ENCODE measurements at places on chromosomes 5 and 9.

- DNase-seq, result no peak
Observed at GRCh38 chr5:153390569-153390968, 99.9 kb upstream of the GRIA1 start.

DNA sequence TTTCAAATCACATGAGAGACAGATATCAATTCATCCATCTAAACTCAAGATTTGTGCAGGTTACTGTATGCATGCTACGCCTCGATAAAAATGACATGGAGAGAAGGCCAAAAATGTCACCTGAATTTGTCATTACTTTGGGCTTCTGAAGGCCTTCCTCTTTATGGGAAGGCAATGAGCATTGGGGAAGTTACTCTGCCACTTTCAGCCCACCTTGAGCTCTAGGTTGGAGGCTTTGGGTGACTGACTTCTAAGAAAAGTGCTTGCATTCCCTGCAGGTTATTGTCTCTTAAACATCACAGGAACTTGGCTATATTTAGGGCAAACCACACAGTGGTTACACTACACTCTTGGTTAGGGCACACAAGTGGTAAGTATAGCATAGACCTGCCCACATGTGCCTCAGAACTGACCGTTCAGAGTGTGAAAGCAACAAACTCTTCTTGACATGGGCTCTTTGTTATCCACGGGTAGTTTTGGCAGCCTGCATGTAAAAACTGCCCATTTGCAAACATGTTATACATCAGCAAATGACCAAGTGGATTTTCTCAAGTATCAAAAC lies 169.5 kb downstream of the ZNF608 start:
- DNase-seq, result no peak

DNA sequence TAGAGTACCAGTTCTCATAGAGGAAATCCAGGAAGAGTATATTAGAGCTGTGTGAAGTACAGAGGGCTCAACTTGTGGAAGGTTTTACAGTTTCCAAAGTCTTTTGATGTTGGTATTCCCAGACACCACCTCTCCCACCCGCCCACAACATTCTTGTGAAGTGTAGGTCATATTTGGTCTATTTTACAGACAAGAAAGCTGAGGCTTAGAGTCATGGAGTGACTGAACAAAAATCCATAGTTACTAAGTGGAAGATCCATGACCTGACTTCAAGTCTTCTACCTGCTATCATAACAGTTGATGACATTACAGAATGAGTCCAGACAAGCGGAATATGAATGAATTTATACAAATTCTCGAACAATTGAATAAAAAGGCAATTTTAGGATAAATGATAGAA lies 187.1 kb upstream of the RPS23 start:
- no peak for DNase-seq

GRCh38 chr5:65817931-65818330 lies 95.9 kb downstream of the NLN start:
- no peak for DNase-seq

- no peak for DNase-seq
Observed at GRCh38 chr9:114279693-114280092, 43.2 kb upstream of the ORM1 start.

- no peak for DNase-seq
Observed at GRCh38 chr9:2957656-2958200, 113.8 kb upstream of the PUM3 start.

DNA sequence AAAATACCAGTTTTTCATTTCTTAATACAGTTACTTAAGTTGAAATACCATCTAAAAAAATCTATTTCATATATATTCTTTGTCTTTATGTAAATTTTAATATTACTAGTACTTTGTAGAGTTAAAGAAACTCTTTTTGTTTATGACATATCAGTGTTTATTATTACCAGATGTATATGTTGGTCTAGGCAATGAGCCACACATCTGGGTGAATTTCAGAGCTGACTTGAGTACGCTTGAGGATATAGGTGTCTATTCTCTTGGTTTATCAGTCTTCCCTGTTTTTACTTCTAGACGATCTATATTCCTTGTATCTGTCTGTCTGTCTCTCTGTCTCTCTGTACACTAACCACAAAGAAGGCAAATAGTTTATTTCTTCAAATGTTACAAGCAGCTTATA lies 2.9 kb downstream of the SMAD5 start:
- DNase-seq, result no peak

- no peak for DNase-seq
Observed at GRCh38 chr5:61177716-61178115, 15.4 kb upstream of the SMIM15 start.

- DNase-seq, result no peak
Observed at GRCh38 chr5:125249400-125249799, 503.0 kb upstream of the ZNF608 start.

GRCh38 chr5:150723845-150724244 lies 23.0 kb upstream of the RBM22 start:
- no peak for DNase-seq

GRCh38 chr5:78738693-78739300 lies 90.2 kb upstream of the LHFPL2 start:
- DNase-seq, result no peak

DNA sequence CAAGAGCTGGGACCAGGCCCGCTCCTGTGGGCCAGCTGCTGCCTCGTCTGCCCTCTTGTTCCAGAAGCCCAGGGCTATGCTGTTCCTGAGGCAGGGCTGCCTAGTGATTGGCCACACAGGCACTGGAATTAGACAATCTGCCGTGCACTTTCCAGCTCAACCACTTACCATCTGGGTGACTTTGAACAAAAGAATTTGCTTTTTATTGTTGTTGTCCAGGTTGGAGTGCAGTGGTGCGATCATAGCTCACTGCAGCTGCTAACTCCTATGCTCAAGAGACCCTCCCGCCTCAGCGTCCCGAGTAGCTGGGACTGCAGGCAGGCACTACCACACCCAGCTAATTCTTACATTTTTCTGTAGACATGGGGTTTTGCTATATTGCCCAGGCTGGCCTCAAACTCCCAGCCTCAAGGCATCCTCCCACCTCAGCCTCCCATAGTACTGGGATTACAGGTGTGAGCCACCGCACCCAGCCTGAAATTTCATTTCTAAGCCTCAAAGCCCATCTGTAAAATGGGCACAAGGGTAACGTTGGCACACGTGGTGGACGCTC lies 1.2 kb upstream of the NEK6 start:
- DNase-seq, result no peak

DNA sequence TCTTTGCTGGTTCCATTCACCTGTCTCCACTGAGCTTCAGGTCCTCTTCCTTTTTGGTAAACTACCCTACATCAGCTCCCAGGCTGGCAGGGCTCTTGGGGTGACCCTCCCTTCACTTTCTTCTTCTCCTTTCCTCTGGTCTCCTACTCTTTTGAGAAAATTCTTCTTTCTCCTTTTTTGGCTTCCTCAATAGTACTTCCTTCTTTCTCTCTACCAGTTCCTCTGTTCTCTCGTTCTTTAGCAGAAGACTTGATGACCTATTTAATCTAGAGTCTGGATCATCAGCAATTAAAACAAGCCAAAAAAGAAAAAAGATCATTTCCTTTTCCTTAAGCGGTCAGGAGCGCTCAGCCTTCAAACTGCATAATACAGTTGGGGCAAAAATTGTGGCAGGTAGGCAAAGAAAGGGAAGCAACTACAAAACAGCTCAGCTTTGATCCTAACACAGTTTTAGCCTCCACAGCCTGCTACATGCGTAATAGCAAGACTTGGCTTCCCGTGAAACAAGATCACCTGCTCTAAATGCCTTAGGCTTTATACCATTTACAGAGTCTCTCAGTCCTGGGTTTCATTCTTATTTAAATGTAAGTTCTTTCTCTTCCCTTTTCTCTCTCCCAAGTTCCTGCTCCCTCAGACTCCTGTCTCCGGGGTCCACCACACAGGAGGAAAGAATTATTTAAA lies 14.0 kb upstream of the GSN start:
- no peak for DNase-seq

DNA sequence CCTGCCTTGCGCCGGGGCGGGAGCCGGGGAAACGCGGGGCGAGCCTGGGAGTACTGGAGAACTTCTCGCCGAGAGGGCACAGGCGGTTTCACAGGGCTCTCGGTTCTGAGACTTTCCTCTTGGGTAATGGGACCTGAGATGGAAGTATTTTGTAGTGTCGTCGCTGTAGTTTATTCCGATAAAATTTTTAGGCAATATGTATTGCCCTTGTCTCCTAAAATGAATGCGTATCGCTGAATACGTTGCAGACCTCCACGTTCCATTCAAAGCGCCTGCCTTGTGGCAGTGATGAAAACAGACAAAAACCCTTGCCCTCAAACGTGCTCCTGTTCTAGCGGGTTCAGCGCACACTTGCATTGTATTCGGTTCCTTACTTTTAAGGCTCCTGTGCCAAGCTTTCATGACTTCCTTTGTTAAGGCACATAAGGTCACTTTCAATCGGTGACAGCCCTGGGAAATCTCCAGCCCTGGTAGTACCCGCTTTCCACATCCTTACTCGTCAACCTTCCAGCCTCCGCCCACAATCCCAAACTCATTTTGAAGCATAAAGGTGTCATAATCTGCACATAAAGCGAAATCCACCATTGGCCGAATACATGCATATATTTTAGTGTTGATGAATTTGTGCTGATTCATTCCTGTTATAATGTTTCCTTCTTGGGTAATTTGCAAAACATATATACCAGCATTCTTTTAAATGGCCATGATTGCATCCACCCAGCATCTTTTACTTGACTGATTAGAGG lies 694 bp downstream of the RMI1 start:
- no peak for DNase-seq

DNA sequence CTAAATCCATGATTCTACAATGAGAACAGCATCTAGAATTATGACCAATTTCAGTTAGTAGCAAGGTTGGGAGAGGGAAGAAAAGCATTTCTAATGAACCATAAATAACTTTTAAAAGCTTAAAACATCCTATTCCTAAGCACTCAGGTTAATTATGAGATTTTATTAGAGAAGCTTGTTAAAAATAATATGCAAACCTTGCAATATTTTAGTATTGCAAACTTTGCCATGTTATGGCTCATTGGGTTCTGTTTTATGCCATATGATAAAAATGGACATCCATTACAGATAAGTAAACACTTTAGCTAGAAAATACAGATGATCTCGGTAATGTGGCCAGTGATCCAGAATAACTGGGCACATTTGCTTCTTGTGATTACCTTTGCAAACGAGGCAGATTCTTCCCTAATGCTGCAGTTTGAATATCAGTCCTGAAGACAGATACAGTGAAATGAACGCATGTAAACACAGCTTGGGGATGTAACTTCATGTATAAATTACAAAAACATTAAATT lies 447.0 kb downstream of the PLK2 start:
- DNase-seq, result no peak

DNA sequence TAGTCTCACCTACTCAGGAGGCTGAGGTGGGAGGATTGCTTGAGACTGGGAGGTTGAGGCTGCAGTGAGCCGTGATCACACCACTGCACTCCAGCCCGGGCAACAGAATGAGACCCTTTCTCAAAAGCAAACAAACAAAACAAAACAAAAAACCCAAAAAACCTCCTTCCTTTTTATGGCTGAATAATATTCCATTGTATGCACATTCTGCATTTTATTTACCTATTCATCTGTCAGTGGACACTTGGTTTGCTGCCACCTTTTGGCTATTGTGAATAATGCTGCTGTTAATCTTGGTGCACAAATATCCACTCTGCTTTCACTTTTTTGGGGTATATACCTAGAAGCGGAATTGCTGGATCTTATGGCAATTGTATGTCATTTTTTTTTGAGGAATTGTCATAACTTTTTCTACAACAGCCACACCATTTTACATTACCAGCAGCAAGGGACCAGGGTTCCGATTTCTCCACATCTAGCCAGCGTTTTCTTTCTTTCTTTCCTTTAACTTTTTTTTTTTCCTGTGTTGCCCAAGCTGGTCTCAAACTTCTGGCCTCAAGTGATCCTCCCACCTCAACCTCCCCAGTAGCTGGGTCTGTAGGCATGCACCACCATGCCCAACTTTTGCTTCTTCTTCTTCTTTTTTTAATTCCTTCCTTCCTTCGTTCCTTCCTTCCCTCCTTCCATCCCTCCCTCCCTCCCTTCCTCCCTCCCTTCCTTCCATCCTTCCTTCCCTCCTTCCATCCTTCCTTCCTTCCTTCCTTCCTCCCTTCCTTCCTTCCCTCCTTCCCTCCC lies 30.6 kb downstream of the NKX2-5 start:
- no peak for DNase-seq

- DNase-seq, result no peak
Observed at GRCh38 chr5:94632024-94632423, 13.6 kb downstream of the SLF1 start.

DNA sequence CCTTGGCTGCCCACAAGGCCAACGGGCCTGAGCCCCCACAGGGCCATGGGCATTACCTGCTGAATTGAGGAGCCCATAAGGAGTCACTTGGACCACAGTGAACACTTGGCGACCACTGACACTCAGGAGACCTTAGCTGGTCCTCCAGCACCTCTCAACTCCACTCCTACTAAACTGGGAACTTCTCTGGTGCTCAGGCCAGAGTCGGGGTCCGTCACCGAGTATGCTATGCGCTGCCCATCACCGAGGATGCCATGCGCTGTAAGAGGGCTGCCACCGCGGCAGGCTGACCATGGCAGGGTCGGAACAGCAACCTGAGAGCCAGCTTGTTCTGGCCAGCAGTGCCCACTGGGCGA lies 600 bp upstream of the SQSTM1 start:
- DNase-seq, result no peak

GRCh38 chr9:136862849-136863622 lies 3.1 kb downstream of the EDF1 start:
- no peak for DNase-seq

- no peak for DNase-seq
Observed at GRCh38 chr5:149162401-149163084, 21.2 kb downstream of the ABLIM3 start.

DNA sequence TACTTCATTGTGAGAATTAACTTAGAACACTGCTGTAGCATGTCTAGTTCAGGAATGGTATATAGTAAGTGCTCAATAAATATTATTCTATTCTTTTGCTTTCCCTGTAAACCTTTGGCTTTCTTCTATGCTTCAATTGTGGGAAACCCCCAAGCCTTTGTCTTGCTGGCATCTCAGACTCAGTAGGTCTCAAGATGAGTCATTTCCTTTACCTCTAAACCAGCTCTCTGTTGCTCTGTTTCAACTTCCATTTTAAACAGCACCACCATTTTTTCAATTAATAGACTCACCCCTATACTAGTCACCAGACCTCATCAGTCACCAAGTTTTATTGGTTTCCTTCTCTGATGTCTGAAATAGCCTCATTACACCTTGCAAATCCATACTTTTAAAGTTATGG lies 43.5 kb downstream of the DMAC1 start:
- no peak for DNase-seq
